ENCODE measurements at places on chromosomes 12 and 14. TPM values are rescaled to one million over a fixed set of nuclear protein-coding genes. Genes with fewer than 3 reads are reported as not detected.

DNA sequence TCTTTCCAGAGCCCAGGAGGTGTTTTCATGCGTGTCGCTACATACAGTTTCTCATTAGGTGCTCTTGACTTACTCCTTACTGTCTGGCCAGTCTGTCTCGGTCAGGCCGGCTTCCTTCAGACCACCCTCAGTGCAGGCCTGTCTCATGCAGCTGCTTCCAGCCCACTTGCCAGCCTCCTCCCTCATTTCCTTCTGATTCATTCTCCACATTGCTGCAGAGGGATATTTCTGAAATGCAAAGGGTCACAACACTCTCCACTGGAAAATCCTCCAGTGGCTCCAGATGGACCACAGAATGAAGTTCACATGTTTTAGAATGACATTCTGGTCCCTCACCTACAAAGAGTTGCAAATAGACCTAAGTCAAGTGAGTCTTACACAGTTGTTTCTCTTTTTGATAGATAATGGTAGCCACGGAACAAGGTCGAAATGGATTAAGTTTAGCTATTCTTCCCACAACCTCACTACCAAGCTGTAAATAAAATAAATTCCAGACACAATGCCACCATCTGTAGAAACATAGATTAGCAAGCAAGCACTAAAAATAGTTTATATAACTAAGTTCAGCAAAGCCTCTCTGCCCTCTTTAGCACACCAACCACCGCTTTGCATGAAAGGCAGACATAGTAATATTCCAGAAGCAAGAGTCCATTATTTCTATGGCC, 146.9 kb downstream of the ESR2 start:
- peak; percentile 71 for DNase-seq

DNA sequence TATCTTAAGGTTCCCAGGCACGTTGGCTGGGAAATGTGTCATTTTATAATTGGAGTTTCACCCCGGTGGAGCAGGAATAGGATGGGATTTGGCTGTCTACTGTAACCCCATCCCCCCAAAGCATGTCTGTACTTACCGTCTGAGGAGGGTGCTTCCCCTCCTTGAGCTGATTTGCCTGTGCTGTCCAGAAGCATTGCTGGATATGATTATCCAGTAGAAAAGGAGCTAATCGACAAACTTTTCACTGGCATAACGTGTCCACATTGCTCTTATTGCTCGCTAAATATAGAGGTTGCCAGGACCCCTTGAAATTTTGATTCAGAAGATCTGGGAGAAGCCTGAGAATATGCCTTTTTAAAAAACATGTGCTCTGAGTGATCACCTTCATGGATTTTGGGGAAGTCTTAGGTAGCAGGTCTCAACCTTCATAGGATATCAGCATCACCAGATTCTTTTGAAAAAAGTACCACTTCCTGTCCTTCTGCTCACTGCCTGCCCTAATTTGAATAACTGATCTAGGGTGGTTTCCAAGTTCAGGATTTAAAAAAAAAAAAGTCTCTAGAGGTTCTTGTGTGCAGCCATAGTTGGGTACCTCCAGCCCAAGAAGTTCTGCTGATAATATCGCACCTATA, 80.4 kb upstream of the KCNA1 start:
- no peak for DNase-seq

GRCh38 chr12:131103669-131104462, 150.2 kb downstream of the ADGRD1 start:
- no peak for DNase-seq

DNA sequence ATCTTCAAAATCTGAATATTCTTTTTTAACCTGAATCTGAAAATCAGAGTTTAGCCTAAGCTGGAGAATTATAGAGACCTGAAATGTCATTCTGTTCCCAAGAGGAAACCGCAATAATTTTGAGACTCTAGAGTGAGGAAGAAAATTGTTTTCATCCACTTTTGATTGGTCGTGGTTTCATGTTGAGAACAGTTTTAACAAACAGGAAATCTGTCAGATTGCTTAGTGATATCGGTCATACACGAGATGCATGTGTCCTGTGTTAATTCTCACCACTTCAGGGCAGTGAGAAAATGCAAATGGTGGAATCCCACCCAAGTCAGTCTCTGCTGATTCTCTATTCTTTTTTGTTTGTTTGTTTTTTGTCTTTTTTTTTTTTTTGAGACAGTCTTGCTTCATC, 1498.5 kb upstream of the TMEM132C start:
- DNase-seq, result no peak

DNA sequence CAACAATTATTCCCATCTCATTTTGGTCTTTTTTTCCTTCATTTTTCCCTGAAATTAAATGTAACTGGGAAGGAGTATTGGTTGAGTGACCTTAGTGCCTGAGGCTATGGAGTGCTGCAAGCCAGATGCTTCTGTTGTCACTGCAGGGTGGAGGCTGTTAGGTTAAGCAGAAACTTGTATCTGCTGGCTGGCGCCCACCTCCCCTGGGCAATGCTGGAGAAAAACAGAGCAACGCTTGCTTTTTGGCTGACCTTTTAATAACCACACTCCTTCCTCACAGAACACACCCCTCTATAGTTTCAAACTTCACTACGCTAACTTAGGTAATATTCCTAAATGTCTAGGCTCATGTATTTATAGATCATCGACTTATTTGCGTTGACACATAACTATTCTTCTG, 583.5 kb upstream of the NOVA1 start:
- DNase-seq, result no peak

Gene EIF2B2
- 69.4 TPM for total RNA-seq

Gene RBMS2
- total RNA-seq, result 38.0 TPM

DNA sequence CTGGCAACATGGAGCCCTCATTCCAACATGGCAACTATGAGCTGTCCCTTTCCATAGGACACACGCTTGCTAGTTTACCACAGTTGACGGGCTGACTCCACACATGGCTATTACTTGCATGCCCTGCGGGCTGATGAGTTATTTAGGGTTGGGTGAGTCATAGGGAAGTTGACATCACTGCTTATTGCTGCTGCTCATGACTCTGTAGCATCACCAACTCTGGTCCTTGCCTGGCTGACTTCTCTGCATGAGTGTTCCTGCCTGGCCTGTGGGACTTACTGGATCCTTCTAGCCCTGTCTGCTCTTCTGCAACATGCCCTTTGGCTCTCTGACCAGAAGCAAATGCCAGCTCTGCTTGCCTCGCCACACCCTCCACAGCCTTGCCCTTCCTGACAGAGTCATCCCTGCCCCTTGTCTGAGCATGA, 199.5 kb downstream of the ANO6 start:
- peak; percentile 100 for DNase-seq

DNA sequence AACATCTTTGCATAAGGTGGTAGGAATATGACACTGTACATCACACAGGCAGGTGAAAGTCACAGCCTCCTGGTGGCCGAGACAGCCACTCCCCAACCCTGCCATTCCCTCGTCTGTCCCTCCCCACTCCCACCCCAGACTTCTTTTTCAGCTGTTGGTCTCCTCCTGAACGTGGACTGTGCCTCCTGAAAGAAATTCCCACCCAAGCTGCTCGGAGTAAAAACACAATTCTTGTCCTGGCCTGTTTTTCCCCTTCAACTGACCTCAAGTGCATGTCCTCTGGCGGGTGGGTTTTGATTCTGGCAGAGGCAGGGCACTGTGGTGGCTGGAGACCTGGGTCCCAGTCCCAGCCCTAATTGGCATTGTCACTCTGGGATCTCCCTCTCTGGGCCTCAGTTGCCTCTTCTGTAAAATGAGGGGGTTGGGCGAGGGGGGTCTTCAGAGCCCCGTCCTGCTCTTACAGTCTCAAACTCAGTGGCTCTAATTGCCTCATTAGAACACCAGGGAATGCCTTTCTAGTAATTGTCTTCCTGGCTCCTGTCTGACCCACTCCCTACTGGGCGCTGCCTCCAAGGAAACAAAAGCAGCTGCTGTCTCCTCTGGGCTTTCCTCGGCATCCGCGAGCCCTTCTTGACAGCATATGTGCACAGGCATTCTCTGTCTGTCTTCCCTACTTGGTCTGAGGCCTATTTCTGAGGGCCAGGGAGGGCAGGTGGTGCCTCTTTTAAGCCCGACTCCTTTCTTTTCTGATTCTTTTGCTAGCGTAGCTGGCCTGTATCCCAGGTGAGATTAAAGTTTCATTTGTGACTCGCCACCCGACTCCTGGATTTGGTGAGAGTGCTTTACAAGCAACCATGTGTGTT, 186.6 kb upstream of the RMST start:
- DNase-seq, result no peak

DNA sequence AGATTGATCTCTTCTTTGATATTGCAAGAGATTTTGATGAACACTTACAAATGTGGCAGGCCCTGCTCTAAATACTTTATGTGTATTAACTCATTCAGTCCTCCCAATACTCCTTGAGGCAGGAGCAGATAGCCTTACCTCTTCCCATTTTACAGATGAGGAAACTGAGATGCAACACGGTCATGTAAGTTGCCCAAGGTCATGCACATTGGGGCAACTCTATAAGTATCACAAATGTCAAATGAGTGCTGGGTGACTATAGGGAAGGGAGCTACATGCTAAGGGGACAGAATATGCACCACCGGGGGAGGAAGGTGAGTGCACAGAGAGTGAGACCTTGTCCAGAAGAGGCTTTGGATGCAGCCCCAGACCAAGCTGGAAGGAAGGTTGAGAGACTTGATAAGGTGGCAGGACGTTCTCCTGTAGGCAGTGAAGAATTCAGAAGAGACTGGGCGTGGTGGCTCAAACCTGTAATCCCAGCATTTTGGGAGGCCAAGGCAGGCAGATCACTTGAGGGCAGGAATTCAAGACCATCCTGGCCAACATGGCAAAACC, 132.3 kb upstream of the PWP1 start:
- no peak for DNase-seq
